ENCODE measurements at places on chromosomes 4 and X.

GRCh38 chr4:25986807-25987206 lies 72.8 kb downstream of the SMIM20 start:
- ATAC-seq: no peak

DNA sequence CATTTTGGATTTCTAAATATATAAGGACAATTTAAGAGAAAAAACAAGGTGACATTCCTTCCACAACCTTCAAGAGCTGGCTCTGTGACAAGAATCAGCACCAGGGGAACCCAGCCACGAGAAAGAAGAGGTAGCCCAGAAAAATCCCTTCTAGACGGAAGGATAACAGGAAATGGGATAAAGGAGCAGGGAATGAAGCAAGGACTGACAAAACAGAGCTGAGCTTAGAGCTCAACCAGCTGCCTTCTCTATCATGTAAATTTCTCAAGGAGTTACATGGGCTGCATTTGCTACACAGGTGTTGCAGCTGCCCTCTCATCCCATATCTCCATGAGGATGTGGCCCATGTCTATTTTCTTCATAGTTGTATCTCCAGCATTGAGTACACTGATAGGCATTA lies 154.2 kb upstream of the PRDX4 start:
- no peak for ATAC-seq

- ATAC-seq: no peak
Measured at GRCh38 chr4:7629501-7630254, 194.9 kb upstream of the PSAPL1 start.

DNA sequence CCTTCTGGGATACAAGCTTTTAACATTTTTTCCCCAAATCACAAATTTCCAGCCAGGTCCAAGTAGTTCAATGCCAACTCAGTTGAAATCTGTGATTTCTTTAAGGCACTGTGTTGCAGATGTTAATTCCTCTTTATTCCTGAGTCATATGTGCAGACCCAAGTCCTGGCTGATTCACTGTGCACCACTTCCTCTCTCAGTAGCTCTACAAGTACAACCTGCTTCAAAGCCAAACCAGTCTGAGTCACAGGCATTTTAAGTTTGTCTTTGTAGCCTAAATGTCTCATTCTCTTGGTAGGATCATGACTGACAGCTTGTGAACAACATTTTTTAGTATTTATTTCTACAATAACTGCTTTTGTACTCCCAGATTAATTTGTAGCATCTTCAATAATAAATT lies 165.6 kb upstream of the S100G start:
- ATAC-seq: peak; percentile 97

GRCh38 chr4:174859904-174860303 lies 30.9 kb upstream of the GLRA3 start:
- no peak for ATAC-seq

DNA sequence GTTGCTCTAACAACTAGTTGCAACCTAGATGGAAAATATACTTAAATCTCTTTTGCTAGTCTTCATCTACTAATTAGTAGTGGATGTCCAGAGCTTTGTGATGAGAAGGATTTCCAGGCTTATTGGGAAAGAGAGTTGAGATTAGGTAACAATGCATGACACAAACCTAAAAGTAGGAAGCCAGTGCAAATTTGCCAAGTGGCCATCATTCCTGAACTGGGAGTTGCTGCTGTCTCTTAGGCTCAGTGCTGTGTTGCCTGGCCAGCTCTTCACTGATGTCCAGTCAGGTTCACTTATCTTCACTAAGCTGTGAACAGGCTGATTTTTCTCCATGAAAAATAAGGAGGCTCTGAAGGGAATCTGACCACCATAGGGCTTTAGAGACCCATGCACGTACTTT lies 105.6 kb upstream of the AMOT start:
- no peak for ATAC-seq

- no peak for ATAC-seq
Measured at GRCh38 chr4:6716958-6717655, 1.1 kb downstream of the BLOC1S4 start.

- ATAC-seq: no peak
Measured at GRCh38 chr4:101699441-101700124, 90.9 kb upstream of the BANK1 start.

- no peak for ATAC-seq
Measured at GRCh38 chr4:112225157-112225556, 6.4 kb upstream of the AP1AR start.

DNA sequence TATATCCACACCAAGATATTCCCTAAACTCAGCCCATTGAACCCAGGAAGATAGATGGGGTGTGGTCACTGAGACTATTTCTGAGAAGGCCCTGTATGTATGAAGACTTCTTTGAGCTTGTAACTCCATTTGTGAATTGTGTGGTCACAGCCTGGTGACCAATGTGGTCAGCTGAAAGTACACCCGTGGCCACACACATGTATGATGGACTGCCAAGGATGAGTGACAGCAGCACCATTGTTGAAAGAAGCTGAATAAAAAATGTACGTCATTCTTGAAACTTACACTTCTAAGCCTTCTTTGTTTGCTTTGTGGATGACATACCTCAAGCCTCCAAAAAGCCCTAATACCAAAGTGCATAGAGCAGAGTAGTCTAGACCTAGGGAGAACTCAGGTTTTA lies 581.4 kb downstream of the RAB28 start:
- ATAC-seq: no peak

- ATAC-seq: no peak
Measured at GRCh38 chr4:120053911-120054310, 12.7 kb downstream of the MAD2L1 start.

DNA sequence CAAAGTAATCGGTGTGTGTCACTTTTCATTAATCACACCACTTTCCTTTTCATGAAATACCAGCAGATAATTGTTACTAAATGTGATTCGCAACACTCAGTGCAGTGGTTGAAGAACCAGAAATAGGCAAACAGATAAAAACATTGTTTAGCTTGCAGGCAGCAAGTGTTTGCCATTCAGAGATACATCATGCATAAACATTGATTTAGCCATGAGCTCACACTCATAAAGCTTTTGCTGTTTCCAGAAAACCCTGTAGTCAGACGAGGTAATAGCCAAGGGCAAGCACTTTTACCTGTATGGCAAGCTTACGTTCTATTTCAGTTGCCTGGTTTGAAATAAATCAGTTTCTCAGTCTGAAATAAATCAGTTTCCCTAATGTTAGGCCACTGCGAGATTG lies 542.0 kb upstream of the TENM3 start:
- no peak for ATAC-seq

DNA sequence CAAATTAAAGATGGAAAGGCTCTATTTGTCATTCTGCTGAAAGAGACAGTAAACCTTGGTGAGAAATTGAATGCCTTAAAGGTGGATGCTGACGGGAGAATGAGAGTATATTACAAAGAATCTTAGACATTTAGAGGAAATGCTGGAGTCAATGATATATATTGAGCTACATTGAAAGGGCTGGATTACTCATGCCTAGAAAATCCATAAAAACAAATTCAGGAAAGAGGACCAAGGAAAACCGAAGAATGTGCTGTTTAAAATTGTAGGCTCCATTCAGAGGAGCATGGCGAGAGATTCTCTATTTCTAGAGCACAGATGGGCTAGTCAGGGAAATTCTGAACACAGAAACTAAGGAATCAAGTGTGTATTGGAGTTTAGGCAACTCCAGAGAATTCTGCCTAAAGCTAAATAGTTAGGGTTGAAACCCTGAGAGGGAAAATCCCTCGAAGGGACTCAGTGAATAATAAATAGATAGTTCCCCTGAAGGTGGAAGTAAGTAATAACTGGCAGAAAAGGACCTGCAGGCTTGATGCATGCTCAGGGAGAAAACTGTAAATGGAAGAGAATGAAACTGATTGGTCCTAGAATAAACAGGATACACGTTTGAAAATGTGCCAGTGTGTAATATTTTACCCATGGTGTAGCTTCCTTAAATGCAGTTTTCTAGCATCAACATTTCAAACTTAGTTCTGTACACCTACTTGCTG lies 1532.4 kb upstream of the TENM3 start:
- ATAC-seq: no peak

- no peak for ATAC-seq
Measured at GRCh38 chrX:124194901-124195300, 137.6 kb upstream of the TEX13D start.
